ENCODE measurements at places on chromosomes 6 and 20.

- no peak for DNase-seq
These were observed 265.2 kb downstream of the CBLN4 start for GRCh38 chr20:55740076-55740475.

GRCh38 chr20:63653041-63653973 lies at the start of gene STMN3:
Gene STMN3, minus strand, starts transcription at chr20:63653424. Its CDS starts 79 bp downstream, at chr20:63653345.
- peak; percentile 98 for DNase-seq

DNA sequence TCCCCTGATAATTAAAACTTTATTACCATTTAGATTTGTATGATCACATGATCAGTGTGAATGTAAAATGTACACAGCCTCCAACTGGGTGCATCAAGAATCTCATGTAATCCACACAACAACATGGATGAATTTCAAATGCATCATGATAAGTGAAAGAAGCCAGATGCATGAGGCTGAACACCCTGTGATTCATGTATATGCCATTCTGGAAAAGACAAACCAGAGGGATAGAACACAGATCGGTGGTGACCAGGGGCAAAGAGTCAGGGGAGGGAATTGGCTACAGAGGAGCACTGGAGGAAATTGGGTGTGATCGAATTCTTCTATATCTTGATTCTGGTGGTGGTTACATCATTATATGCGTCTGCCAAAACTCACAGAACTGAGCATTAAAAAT lies 170.7 kb upstream of the SLC24A3 start:
- DNase-seq = no peak

DNA sequence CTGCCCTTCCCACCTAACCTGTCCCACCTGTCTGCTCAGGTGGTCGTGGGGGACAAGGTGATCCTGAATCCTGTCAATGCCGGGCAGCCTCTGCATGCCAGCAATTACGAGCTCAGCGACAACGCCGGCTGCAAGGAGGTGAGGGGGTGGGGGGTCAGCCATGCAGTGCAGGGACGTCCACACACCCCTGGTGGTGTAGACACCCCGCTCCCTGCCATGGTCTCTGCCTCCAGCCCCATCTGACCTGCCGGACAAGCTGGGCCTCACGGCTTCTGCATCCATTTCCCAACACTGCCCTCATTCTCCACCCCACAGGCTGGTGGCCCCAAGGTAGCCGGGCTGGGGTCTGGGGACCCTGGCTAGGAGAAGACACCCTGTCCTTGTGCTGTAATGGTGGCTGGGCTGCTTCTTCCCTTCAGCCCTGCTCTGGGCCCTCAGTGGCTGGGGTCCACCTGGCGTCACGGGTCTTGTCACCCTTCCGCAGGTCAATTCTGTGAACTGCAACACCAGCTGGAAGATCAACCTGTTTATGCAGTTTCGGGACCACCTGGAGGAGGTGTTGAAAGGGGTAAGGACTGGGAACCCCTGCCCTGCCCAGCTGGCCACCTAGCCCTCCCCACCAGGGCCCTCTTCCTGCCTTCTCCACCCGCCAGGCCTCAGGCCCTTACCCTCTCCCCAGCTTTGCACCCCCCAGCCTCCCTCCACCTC lies 38.0 kb downstream of the ITPR3 start:
- no peak for DNase-seq

- DNase-seq = no peak
These were observed 15.2 kb upstream of the SLC22A7 start for GRCh38 chr6:43282636-43283513.

DNA sequence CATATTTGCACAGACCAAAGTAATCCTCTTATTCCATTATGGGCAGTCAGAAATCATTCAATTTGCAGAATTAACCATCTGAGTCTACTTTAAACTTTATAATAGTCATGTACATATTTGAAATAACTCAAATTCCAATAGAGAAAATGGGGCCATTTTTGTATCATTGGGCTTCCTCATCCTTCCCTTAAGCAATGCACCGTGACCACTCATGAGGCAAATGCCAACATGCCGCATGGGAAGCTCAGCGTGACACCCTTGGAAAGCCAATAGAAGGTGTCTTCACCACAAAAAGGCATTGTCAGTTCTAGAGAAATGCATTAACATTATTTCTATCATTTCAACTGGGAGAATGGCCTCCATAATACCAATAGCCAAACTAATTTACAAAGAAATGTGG lies 38.5 kb downstream of the SIM1 start:
- no peak for DNase-seq

DNA sequence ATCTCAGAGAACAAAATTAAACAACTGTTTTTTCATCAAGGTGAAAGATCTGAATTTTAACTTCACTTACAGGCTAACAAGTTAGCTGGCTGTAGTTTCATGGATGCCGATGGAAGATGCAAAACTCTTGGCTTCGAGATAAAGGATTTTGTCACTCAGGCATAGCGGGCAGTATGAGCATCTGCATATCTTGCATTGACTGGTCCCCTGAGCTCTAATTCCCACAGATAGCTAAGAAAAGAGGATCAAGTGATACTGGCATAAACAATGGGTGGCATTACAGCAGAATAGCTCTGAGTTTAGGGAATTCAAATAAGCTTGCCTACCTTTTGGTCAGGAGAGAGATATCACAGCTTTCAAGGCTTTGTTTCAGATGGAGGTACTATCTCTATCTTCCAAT lies 1.8 kb upstream of the CLVS2 start:
- DNase-seq = peak; percentile 31

GRCh38 chr6:160161647-160161986 lies 40.0 kb downstream of the SLC22A1 start:
- no peak for DNase-seq

- DNase-seq = no peak
These were observed 625.0 kb upstream of the MAN1A1 start for GRCh38 chr6:119974430-119975159.

- DNase-seq = no peak
These were observed 754.4 kb upstream of the MARCKS start for GRCh38 chr6:113102761-113103160.

- DNase-seq = no peak
These were observed 12.2 kb downstream of the BRD2 start for GRCh38 chr6:32980488-32981038.

DNA sequence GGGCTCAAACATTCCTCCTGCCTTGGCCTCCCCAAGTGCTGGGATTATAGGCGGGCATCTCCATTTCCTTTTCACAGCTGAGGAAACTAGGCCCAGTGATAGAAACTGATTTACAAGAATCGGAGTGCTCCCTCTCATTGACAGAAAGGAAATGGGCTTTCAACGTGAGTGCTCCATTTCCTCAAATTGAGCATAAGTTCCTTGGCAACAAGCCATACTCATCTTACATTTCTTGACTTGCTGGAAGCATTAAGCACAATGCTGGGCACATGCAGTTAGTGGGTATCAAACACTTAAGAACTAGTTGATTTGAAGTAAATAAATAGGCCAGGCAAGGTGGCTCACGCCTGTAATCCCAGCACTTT lies 54.7 kb downstream of the FGD2 start:
- DNase-seq = no peak

DNA sequence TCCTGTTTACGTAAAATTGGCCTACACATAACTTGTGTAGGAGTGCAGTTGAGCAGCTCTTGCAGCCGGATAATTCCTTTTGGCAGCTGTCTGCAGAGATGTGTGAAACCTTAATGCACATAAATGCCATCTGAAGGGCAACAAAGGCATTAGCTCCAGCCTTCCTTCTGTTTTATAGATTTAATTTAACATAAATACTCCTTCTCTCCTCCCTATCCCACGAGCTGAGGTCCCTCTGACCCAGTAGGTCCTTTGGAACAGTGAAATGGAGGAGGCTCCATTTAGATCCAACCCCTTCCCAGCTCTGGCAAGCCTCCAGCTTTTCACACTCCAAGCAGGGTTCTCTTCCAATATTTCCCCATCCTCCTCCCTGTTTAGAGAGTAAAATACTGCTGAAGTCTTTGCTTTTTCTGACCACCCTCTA lies 6.5 kb downstream of the PLEKHG1 start:
- no peak for DNase-seq

- no peak for DNase-seq
These were observed 136.8 kb downstream of the BFSP1 start for GRCh38 chr20:17394411-17394810.

GRCh38 chr6:30060606-30061091 lies 416 bp upstream of the POLR1H start:
- peak; percentile 64 for DNase-seq

DNA sequence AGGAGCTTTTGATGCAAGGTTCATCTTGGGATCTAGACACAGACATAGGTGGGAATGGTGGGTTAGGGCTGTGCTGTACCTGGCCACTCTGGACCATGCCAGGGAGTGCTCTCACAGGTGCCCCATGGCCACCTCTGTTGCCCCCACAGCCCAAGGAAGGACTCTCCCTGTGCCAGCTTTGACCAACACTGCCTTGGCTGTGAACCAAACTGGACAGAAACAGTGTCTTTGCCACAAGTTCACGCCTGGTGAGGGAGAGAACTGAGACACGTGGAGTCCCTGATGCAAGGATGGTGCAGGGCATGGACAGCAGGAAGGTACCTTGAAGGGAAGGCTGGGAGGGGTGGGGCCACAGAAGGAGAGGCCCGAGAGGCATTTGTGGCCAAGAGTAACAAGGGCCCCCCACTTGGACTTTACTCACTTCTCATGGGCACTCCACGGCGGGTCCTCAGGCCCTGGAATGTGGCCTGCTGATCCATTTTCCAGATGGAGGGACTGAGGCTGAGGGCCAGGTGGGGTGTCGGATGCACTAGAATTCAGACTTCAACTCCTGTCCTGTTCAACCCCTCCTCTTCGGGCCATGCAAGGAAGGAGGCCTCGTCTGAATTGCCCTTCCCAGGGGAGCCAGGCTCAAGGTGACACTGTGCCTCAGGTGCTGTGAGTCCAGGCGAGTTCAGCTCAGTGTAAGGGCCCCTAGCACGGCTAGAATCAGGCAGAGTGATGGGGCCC lies 103.3 kb downstream of the YTHDF1 start:
- DNase-seq = no peak

GRCh38 chr20:3572151-3572550 lies 91.0 kb downstream of the GFRA4 start:
- no peak for DNase-seq

DNA sequence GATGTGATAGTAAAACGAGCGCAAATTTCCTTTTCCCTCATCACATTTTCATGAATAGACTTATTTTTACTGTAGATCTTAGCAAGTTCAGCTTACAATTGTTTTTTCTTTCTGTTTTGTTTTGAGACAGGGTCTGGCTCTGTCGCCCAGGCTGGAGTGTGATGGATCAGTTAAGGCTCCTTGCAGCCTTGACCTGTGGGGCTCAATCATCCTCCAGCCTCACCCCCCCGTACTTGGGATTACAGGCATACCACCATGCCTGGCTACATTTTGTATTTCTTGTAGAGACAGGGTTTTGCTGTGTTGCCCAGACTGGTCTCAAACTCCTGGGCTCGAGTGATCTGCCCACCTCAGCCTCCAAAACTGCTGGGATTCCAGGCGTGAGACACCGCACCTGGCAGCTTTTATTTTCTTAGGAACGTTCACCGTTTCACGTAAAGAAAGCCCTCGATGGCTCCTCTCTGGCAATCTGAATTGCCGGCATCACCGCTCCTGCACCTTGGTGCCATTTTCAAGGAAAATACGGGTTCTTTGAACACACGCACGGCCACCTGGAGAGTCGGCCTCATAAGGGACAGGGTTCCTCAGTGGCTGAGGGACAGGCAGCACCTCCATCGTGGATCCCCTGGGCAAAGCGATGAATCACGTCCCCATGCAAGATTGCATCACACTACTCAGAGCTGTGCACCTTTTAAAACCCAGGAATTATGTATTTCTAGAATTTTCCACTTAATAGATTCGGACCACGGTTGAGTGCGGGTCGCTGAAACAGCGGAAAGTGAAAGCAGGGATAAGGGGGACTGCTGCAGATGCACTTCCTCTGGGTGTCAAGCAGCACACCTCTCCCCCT lies 78.7 kb downstream of the IRF4 start:
- no peak for DNase-seq

DNA sequence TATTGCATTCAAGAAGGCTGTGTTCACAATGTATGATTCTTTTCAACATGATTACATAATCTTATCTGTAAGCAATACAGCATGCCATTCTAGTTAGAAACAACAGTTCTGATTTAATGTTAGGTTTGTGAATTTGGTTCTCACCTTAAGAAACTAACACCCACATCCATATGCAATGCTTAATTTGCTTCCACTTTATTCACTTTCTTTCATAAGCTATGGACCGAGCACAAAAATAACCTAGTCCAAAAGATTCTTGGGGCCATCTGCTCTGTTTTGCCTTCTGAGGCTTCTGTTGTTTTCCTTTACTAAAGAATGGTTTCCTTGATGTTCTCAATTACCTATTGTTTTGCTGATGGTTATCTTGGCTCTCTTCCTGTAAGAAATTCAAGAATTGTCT lies 258.2 kb downstream of the EYS start:
- DNase-seq = no peak

DNA sequence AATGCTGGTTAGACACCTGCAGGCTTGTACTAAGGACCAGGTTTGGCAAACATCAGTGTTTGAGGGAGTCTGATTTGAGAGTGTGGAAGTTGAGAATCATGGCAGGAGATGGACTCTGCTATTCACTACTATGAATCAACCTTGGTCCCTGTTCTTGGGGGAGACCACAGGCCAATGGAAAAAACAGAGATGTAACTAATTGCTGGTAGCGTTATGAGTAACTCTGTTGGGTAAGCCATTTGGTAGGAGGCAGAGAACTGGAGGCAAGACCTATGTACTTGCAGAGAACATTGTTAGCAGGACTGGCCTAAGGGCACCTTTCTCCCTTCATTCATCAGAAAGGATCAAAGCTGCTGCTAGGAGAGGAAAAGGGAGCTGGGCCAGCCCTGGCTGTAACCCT lies 8.3 kb upstream of the WFDC2 start:
- DNase-seq = no peak

GRCh38 chr6:165040440-165040839 lies 269.0 kb downstream of the C6orf118 start:
- DNase-seq = no peak

DNA sequence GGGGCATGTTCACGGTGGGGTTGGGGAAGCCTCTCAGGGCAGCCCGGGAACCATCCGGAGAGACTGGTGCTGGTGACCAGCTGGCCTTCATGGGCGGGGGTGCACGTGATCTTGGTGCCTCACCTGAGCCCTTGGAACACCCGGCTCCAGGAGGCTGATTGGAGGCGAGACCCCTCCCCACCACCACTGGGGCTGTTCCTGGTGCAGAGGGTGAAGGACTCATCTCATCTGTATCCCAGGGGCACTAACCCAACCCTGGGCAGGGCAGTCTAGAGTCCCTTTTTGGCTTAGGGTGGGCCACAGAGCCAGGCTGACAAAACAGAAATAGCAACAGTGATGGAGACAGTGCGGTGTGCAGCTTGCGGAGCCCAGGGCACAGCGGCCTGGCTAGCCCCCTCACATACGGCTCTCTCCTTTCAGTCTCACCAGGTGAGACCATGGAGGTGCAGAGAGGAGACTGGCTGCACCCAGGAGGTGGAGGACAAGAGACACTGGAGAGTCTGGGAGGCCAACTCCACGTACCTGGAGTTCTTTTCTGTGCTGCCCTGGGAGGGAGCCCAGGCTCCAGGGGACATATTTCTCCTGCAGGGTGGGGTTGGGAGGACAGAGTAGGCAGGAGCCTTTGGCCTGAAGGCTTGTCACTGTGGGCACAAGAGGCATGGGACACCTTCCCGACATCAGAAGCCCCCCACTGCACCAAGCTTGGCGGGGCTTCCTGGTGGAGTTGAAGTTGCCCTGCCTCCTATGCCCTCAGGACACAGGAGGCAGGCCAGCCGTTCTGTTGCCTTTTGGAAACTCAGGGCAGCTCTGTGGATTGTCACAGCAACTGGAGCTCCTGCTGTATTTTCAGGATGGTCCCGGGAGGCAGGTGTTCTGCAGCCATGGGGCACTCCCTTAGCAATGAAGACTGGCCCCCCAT lies 106.0 kb downstream of the SYCP2 start:
- no peak for DNase-seq
